ENCODE measurements at places on chromosomes 13 and 19.

GRCh38 chr13:113318956-113319355 lies 21.9 kb downstream of the LAMP1 start:
- no peak for DNase-seq

DNA sequence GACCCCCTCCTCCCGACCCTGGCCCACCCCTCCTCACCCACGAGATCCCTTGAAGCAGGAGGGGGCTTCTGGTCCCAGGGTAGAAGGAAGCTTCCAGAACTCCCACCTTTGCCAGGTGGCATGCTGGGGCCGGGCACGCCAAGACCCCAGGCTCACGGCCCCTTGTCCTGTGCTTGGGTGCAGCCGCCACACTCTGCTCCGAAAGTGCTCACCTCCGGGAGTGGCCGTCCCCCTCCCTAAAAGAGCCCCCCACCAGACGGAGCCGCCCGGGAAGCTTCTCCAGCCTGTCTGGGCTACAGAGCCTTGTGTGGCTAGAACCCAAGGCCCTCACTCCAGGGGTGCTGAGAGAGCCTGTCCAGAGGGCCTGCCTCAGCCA lies 1.8 kb upstream of the EFNA2 start:
- DNase-seq: no peak

GRCh38 chr19:41398598-41398997 lies 980 bp downstream of the BCKDHA start:
- no peak for DNase-seq

DNA sequence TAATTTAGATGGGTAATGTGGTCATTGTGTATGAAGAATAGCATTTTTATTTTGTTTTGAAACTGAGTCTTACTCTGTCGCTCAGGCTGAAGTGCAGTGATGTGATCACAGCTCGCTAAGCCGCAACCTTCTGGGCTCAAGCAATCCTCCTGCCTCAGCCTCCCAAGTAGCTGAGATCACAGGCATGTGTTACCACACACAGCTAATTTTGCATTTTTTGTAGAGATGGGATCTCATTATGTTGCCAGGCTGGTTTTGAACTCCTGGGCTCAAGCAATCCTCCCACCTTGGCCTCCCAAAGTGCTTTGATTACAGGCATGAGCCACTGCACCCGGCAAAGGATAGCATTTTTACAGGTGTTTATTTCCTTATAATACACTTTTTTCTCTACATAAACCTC lies 36.6 kb downstream of the SERTM1 start:
- no peak for DNase-seq

- no peak for DNase-seq
These were observed at the start of gene S1PR5 for GRCh38 chr19:10517361-10517759. Gene S1PR5 (minus strand): TSS chr19:10517447. CDS start chr19:10515011, 2,436 bp downstream.

DNA sequence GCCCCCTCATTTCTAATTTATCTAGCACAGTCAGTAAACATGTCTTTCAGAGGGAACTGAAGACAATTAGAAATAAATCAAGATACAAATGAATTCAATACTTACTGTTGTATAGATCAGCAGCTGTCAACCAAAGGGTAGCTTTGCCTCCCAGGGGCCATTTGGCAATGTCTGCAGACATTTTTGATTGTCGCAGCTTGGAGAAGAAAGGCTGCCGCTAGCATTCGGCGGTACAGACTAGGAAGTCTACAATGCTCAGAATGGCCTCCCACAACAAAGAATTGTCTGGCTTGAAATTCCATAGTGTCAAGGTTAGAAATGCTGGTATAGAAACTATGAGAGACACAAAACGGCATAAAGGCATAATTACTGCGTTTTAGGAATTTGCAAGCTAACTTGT lies 91.6 kb downstream of the RGCC start:
- DNase-seq: no peak

DNA sequence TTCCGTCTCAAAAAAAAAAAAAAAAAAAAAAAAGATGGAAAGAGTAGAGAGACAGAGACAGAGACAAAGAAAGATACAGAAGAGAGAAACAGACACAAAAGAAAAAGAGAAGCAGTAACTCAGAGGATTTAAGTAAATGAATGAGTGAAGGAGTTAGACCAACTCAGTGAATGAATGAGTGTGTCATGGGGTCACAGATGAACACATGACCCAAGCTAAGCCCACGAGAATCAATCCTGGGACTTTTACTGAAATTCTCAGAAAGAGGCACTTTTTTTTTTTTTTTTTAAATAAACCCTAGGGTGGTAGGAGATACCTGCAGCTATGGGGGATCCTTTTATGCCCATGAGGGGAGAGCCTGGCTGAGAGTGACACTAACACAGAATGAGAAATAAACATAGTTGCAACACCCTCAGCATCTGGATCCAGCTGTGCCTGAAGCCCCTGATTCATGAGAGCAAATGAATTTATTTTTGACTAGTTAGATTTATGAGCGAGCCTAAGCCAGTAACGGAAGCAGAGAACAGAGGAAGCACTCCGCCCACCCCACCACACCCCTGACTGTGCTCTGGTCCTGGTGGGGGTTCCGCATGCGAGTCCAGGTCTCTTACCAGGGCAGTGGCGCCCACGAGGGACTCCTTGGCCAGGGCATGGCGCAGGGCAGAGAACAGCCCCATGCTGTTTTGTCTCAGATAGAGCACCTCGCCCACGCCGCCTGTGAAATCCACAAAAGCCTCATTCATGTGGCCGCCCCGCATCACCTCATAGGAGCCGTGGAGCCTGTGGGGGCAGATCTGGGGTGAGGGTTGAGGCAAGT lies 4.6 kb downstream of the CAPN12 start:
- DNase-seq: no peak

DNA sequence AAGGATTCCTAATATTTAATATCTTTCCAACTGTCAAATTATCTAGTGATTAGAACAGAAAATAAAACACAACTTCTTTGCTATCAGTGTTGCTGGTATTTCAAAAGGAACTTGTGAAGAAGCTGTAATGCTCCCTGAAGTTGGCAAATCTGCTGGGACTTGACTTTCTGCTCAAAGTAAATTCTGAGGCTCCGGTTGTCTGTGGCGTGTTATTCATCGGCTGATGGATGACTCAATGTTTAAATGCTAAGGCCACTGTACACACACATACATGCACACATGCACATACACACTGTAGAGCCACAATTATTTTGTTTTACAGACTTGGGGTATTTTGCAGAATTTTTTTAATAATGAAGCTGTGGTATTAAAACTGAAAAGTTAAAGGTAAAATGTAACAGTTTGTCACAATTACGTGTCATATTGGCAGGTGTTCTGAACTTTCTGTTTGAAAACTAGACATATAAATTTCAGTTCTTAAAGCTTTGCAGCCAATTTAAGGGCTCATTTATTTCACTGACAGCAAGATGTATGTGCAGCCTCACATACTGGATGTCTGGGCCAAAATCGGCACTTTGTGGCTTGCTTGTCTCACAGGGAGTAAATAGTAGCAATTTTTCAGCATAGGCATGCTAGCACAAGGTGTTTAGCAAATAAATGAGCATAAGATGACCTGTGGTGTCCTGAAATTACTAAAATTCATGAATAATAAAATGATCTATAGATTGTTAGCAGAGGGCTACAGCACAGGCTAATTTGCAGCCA lies 1691.7 kb upstream of the PCDH20 start:
- DNase-seq: no peak

- DNase-seq: no peak
These were observed 70.7 kb downstream of the COL4A2 start for GRCh38 chr13:110377826-110378201.

Data from T-helper 2 cell (primary cell).